ENCODE measurements at places on chromosomes 13 and 19. TPM values are rescaled to one million over a fixed set of nuclear protein-coding genes. Genes with fewer than 3 reads are reported as not detected.

GRCh38 chr13:43269037-43269481 lies 245.7 kb downstream of the DNAJC15 start:
- no peaks in the 10 kb centered on the region for H3K4me1 ChIP-seq
- H3K36me3 ChIP-seq: no peaks in the 10 kb centered on the region
- H3K27me3 ChIP-seq: no peaks in the 10 kb centered on the region
- no peak overlapping the region for H3K4me3 ChIP-seq

GRCh38 chr13:44110091-44110621 lies 230.5 kb downstream of the LACC1 start:
- no peaks in the 10 kb centered on the region for H3K4me1 ChIP-seq
- H3K4me3 ChIP-seq: no peak overlapping the region
- H3K27ac ChIP-seq: no peak overlapping the region

DNA sequence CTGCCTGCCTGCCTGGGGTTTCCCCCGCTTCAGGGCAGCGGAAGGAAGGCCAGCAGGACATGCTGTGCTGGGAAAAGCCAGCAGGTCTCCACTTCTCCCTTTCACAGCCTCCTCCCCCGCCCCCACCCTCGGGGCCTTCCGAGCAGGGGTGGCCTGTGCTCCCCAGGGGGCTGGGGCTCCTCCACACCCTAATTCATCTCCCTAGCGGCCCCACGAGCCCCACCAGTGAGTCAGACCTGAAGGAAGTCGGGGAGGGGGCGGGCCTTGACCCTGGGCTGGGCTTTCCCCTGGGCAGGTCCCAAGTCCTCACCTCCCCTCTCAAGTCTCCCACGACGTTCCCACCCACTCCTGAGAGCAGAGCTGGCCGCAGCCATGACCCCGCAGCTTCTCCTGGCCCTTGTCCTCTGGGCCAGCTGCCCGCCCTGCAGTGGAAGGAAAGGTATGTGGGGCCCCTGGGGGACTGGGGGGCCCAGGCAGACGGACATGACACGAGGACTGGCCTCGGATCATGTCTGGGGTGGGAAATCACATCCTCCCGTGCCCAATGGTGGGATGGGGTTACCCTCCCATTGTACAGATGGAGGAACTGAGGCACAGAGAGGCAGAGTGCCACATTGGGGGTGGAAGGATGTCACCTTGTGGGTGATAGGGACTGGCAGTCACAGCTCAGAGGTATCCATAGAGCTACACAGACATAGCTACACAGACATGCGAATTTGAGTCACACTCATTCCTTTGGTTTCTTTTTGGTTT lies at the start of gene EBI3:
TSS of gene EBI3 (plus strand) at position 345 of the 753 bp plus-strand sequence. CDS start at position 373, 28 bp downstream.
- H3K36me3 ChIP-seq: no peaks in the 10 kb centered on the region
- DNase-seq: no peak
- H3K27me3 ChIP-seq: peaks cover 5% of the 10 kb centered on the region
- H3K4me3 ChIP-seq: peak within 1 kb of the TSS; percentile 7

DNA sequence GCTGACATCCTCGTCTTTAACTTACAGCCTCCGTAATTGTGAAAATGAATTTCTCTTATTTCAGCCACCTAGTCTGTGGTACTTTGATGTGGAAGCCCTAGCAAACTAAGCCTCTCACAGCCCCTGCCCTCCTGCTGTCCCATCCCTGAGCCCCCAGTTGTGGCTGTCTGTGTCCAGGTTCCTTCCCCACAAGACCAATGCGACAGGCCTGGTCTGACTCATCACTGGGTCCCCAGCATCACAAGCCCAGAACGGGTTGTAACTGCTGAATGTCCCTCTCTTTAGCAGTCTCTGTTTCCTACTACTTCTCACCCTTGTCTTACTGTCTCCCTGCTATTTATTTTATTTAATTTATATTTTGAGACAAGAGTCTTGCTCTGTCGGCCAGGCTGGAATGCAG lies 5.7 kb downstream of the POU2F2 start:
- H3K27me3 ChIP-seq: no peaks in the 10 kb centered on the region
- no peak overlapping the region for H3K27ac ChIP-seq
- DNase-seq: no peak
- no peaks in the 10 kb centered on the region for H3K4me1 ChIP-seq
- no peaks in the 10 kb centered on the region for H3K36me3 ChIP-seq

GRCh38 chr13:93982179-93982918 lies 497.1 kb downstream of the DCT start:
- no peaks in the 10 kb centered on the region for H3K4me1 ChIP-seq
- H3K27me3 ChIP-seq: no peaks in the 10 kb centered on the region
- H3K27ac ChIP-seq: no peak overlapping the region
- no peaks in the 10 kb centered on the region for H3K36me3 ChIP-seq

GRCh38 chr19:51681286-51681941 lies 11.7 kb upstream of the SPACA6 start:
- no peak overlapping the region for H3K4me3 ChIP-seq
- DNase-seq: no peak
- H3K27ac ChIP-seq: peak overlapping the region; percentile 35
- no peaks in the 10 kb centered on the region for H3K4me1 ChIP-seq
- no peaks in the 10 kb centered on the region for H3K36me3 ChIP-seq
- H3K27me3 ChIP-seq: peaks cover 7% of the 10 kb centered on the region

DNA sequence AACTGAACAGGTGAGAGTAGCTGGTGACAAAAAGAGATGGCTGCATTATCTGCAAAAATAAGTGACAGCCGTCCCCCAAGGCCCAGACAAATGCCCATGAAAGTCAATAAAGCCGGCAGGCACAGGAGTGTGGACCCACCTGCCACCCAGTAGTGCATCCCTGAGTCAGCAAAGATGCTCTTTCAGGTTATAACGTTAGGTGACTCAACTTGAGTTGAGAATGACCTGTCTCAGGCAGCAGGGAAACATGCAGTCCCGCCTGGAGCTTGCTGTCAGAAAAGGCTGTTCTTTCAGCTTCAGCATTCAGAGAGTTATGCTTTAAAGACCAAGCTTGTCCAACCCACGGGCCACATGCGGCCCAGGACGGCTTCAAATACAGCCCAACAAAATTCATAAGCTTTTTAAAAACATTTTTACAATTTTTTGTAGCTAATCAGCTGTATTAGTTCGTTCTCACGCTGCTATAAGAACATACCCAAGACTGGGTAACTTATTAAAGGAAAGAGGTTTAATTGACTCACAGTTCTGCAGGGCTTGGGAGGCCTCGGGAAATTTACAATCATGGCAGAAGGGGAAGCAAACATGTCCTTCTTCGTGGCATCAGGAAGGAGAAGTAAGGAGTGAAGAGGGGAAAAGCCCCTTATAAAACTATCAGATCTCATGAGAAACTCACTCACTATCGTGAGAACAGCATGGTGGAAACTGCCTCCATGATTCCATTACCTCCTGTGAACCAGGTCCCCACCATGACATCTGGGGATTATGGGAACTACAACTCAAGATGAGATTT lies 110.4 kb downstream of the RAB20 start:
- no peak overlapping the region for H3K4me3 ChIP-seq
- DNase-seq: peak; percentile 27
- H3K4me1 ChIP-seq: no peaks in the 10 kb centered on the region
- H3K27me3 ChIP-seq: no peaks in the 10 kb centered on the region
- H3K27ac ChIP-seq: no peak overlapping the region

PTPRH gene
- total RNA-seq: 0.73 TPM

KIR3DL1 gene
- not detected for total RNA-seq

CASP14 gene
- not detected for total RNA-seq

FFAR2 gene
- not detected for total RNA-seq

All from breast epithelium (tissue), 4 donors.